ENCODE measurements at places on chromosomes 5 and 9.

DNA sequence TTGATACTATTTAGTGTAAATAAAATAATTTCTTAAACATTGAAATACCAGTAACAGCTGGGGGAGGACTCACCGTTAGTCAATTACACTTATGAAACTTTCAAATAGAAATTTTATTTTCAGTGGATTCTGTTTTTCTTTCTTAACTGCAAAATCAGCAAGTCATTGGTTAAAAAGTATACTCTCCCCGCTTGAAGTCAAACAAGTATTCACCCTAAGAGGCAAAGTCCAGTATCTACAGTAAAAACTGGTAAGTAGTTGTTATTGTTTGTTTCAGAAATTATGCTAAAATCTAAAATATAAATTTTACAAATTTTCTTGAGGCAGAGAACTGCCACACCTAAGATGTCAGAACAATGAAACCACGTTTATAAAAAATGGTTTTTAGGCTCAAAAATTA lies 22.4 kb downstream of the NREP start:
- DNase-seq: no peak

GRCh38 chr5:36680066-36680465 lies 73.7 kb downstream of the SLC1A3 start:
- DNase-seq: no peak

GRCh38 chr5:6656680-6657079 lies 23.4 kb downstream of the SRD5A1 start:
- no peak for DNase-seq

DNA sequence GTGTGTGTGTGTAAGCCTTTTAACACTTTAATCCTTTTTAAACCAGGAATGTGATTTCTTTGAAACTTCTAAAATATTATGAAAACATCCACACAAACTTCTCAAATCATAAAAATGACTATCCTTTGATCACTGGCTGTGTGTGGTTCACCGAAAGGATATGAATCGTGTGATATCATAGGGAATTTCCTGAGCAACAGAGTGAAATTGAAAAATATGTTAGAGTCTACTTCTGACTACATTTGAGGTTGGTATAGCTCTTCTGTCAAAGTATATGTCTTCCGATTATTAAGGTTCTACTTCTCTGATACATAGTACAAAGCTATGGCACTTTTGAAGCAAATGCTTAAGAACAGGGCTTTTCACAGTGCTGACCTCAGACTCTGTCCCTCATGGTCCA lies 40.3 kb downstream of the RGMB start:
- DNase-seq: no peak

DNA sequence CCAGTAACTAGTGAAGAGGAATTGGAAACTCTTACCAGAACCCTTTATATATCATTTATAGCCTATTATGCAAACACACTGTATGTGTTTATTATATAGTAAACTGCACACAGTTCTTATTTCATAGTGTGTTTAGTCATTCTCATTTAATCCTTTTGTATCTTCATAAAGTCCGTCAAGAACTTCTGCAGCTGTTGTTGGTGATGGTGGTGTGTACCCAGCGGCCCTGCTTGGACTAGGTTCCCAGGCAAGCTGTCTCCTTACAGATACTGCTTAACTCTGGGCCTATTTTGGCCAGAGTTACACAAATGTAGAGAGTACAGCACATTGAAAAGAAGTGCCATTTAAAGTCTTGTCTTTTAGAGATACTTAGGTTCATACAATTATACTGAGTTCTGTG lies 231.9 kb downstream of the NDUFS4 start:
- no peak for DNase-seq

DNA sequence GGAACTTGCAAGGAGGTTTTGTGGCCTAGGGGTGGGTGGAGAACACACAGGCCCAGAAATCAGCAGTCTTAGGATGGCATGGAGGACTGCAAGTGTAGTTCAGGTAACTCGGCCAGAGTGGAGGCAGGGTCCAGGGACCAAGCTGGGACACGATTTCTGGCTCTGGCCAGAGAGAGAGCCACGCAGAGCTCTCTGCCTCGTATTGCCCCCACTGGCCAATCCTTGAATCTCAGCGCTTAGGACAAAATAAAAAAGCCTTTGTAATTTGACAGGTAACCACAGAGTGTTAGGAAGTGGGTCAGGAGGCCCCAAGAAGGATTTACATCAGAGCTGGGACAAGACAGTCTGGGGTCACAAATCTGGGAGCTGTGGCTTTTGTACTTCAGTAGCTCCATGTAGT lies 11.7 kb downstream of the MAP3K1 start:
- no peak for DNase-seq

- no peak for DNase-seq
Observed at GRCh38 chr5:96343094-96343493, 90.0 kb downstream of the PCSK1 start.

DNA sequence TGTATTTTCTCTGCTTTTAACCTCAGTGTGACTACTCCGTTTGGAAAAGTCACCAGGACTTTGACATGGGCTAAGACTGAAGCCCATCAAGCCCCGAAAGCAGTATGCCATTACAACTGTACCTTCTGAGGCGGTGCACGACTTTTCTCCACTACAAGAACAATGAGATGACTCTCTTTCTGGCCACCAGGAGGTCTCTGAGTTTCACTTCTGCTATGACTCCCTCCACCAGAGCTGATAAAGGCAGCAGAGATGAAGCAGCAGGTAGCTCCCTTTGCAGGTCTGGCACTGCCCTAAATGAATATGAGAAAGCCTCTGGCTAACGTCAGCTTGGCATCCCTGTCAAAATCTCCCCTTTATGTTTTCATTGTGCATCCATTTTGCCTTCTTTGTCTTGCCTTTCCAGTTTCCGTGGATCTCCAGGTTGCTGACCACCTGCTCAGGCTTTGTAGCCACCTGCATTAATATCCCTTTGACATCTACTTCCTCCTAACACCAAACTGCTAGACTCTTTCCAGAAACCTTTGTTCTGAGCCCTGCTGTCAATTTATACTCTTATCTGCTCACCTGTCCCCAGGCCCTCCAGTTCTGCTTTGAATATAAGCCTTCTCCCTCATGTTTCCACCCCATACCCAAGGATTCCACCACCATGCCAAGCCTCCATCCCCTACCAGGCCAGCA lies 221.7 kb downstream of the ZNF608 start:
- no peak for DNase-seq

- no peak for DNase-seq
Observed at GRCh38 chr5:177302354-177303110, 987 bp downstream of the RAB24 start.

- no peak for DNase-seq
Observed at GRCh38 chr9:129570450-129571297, 50.2 kb downstream of the C9orf50 start.

DNA sequence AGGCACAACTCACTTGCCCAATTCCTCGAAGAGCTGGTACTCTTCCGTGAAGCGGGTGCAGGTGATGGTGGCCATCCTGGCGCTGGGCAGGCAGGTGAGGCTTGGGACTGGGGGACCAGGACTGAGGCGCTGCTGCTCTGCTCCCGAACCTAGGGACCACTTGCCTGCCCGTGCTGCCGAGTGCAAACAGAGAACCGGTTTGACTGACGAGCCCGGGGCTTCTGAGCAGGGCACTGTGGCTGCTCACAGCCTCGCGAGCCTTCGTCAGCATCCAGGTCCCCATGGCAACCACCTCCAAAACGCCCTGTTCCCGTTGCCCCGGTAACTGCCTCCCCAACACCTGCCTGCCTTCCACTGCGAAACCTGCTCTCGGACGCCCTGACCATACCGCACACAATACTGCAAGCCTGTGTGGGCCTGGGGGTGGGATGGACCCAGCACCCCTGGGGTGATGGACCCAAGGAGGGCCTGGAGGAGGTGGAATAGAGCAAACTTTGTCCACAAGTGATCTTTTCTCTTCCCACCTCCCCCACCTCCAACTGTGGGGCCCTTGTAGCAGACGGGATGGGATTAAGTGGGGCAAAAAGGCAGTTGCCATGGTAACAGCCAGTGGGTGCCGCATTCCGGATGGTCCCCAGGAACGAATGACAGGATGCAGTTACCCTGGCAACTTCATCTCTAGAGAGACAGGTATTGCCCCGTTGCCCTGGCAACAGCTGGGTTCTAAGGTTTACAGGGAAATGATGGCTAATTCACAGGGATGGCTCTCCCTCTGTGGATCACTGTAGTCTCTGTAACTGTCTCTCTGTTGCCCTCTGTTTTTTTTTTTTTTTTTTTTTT lies at the start of gene CAMK2A:
Gene CAMK2A (minus strand): TSS at position 223 of the 840 bp plus-strand sequence. CDS start 148 bp downstream, at position 75.
- DNase-seq: no peak

DNA sequence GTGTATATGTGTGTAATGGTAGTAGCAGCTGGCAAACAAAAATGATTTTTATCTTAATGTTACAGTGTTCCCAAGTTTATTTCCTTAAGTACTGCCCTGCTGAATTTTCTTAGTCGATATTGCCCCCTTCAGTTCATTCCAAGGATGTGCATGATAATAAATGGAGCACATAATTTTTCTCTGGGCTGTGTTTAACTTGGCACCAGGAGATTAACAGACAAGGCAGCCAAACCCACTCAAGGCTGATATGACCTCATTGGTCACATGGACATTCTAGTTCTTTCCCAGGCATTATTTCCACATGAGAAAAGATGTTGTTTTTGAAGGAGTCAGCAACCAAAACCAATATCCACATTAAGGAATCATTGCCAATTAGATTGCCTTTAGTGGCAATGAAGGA lies 61.8 kb downstream of the COX7C start:
- DNase-seq: no peak

GRCh38 chr5:72817076-72817481 lies 618 bp downstream of the TNPO1 start:
- DNase-seq: no peak

DNA sequence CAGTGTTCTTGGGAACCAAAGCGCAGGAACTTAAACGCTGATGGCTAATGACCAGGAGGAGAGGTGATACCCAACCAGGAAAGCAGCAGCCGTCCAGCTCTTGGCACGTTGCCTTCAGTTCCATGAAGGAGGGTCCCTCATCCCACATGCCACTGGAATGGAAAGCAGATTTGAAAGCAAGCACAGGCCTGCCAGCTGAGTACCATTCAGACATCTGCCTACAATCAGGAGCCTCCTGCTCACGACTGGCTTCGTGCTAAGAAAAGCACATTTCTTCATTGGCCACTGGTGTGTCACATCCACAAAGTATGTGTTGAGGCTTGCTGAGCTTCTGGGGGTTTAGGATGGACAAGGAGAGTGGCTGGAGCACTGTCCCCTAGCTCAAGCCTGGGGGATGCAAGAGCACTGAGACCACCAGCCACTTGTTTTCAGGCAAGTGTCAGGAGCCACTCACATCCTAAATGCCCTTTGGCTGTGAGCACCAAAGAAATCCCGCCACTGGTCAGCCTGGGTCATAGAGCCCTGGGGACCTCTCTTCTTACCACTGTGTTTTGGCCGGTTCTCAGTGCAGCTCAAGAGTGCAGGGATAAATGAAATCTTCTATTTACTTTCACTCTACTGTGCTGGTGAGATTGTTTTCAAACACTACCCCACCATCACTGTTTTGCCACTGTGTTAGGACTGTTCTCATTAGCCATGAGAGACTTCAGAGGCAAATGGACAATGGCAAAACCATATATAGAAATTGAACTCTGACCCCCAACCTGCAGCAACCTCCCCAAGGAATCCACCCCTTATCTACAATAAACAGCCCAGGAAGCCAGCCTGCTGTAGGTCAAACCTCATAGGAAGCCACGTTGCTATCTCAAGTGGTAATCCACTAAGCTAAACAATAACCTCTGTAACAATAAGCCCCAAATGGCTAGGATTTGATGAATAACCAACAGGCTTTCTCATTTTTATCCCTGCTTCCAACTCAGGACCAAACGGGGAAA lies 58.3 kb downstream of the MTX3 start:
- no peak for DNase-seq

All from effector CD4-positive, alpha-beta T cell (primary cell).